ENCODE measurements at places on chromosomes 12 and 14. TPM values are rescaled to one million over a fixed set of nuclear protein-coding genes. Genes with fewer than 3 reads are reported as not detected.

DNA sequence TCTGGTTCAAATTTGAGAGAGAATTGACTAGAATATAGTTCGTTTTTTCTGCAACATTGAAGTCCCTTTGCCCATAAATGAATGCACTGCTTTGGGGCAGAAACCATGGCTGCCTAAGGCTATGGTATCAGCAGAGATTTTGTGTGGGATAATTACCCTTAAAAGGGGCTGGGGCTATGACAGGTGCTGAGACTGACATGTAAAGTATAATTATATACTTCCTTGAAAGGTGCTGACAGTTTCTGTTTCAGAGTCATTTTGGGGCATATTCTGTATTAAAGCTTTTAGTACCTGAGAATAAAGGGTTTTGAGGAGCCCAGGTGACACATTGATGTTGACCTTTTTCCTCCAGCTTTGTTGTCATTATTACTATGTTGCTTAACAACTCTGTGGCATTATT is 150.3 kb upstream of the PTPRQ start:
- no peak for DNase-seq

DNA sequence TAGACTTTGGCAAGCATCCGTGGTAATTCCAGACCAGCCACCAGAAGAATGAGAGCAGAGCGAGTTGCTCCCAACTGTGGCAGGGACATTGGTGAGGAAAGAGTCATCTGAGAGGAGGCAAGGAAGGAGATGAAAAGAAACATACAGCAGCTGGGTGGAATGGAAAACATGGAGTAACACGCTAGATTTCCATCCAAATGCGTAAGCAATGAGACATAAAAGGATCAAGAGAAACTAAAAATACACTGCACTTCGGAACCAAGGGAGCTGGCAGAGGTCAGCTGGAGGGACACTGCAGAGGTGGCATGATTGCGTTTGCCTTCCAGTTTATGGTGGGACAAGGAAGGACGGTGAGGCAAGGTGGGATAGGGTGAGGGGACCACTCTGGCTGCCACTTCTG is 82.9 kb downstream of the DDX51 start:
- DNase-seq: no peak

DNA sequence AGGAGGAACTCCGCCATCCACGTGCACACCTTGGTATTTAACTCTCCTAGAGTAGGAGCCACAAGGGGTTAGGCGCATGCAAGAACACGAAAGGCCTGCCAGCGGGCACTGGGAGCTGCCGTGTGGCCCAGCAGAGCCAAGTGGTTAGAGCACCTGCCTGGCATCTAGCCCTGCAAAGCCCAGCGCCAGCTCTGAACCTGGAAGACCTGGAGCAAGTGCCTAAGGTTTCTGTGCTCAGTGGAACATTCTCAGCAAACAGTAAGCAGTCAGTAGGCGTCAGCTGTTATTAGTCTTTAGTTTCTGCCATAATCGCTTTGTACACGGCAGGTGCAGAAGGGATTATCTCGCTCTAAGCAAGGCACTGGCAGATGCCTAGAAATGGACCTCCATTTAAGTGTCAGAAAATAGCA is 55.4 kb downstream of the SETD3 start:
- no peak for DNase-seq

DNA sequence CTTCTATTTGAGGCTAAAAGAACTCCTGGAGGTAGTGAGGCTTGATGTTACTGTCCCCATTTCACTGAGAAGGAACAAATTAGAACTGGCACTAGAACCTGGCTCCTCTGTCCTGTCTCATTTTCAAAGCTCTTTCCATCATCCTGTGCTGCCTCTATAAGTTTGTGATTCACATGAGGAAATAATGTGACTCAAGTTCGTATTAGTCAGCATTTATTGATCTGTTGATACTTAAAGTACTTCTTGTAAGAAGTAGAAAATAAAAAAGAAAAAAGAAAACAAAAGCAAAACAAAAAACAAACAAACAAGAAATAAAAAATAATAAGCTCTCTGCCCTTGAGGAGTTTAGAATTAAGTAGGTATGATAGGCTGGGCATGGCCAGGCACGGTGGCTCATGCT is 2.3 kb upstream of the ESPL1 start:
- no peak for DNase-seq

DNA sequence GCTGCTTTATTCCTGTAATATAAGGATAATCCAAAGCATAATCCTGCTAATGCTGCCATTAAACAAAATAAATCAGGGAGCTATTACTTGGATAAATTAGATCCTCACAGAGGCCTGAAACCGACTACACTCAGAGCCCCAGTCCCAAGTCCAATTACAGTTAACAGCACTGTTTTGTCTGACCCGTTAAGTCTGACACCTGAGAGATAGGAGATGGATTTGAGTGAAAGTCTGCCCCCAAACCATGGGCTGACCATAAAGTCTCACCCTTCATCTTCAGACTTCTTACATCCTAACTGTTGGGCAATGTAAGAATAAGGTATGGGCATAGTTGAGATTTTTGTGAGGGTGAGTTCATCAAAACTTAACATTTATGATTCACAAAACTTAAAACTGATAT is 181.7 kb downstream of the PLCZ1 start:
- DNase-seq: no peak

- DNase-seq: no peak
Measured at GRCh38 chr12:49338830-49339463, 2.0 kb upstream of the C1QL4 start.

DNA sequence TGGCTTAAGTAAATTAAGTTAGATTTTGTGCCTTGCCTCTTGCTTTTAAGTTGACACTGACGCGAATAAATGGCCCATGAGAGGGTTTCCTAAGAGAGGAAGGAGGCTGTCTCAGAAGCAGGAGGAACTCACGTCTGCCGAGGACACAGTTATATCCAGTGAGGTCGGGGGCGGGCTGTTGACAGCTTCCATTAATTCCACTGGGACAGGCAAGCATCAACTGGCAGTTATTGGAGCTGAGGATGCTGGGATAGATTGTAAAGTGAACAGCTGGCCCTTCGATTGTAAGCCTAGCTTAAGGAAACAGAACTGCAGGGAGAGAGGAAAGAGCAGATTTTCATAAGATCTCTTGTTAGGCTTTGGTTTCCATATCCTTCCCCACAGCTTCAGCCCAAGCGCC is 399.2 kb downstream of the IPO8 start:
- no peak for DNase-seq

- DNase-seq: no peak
Measured at GRCh38 chr14:36955967-36956366, 216.4 kb downstream of the SLC25A21 start.

DNA sequence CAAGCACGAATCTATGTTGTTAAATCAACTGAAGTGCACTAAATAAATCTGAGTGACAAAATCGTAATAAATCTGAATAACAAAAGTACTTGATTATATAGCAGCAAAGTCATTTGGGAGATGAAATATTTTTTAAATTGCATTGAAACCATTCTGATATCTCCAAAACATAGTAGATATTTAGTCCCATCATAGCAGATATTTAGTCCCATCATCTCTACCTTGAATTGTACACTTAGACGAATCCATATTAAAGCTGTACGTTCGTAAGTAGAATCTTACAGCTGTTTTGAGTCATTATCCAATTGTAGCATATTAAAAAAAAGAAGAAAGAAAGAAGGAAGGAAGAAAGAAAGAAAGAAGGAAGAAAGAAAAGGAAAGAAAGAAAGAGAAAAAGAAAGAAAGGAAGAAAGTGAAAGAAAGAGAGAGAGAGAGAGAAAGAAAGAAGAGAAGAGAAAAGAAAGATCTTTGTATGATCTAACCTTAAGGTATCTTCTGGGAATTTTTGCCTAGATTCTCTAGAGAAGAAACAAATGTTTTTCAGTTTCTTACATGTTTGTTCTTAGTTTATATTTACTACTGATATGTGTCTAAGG is 2.6 kb downstream of the DCN start:
- DNase-seq: no peak

GRCh38 chr12:52532636-52533035 is 12.4 kb upstream of the KRT5 start:
- no peak for DNase-seq

DNA sequence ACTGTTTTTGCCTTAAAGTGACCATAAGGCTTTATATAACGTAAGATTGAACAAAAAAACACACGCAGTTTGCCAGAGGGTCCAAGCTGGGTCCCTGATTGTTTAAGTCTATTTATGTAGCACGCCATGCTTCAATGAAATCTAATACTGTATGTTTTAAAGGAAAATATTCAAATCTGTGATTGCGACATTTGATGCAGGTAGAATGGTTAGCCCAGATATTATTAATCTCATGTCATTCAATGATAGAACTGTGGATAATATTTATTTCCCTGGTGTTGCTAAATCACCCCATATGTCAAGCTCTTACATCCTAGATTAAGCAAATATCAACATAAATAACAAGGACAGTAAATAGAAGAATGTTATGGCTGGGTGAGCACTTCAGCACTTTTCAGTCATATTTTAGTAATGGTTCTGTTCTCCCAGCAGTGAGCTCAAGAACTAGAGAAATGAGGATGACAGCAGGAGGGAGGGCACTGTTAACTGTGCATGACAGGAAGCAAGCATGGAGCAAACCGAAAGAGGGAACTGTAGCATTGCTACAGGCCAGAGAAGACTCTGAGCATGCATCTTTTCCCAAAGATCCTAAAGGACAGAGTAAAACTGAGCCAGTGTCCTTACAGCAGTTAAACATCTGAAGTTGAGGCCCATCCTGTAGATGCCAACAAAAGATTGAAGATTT is 465.7 kb upstream of the MGAT4C start:
- DNase-seq: no peak

Gene RTL1
- total RNA-seq: 0.04 TPM

Gene BCAT1
- total RNA-seq: 142 TPM

Gene CSRP2
- total RNA-seq: 9.0 TPM

Gene SPX
- total RNA-seq: 0.07 TPM

Data from HepG2 (cell line).